ENCODE measurements at places on chromosomes 3 and 15. TPM values are rescaled to one million over a fixed set of nuclear protein-coding genes. Genes with fewer than 3 reads are reported as not detected.

GRCh38 chr15:43896543-43896942 is 69.7 kb downstream of the WDR76 start:
- no peak for DNase-seq

GRCh38 chr3:156611870-156612494 is 57.1 kb upstream of the SSR3 start:
- no peak for DNase-seq

DNA sequence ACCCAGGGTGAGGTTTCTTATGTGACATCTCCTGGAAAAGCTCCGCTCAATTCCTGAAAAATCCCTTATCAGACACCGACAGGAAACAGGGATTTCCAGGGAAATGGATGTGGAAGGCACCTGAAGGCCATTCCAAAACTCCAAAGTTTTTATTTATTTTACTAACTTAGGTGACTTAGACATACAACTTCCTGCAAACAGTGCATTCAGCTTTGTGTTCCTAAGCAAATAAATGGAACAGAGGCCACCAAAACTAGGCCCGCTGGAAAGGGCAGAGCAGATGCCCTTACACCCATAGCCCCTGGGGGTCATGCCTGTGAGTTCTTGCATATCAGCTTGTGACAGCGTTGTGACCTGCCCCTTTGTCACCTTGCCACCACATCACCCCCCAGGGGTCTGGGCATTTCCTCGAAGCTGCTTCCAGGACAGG is 239.4 kb downstream of the XXYLT1 start:
- DNase-seq, result no peak

Gene ZNF662
- 3.3 TPM for total RNA-seq

Gene INSYN1
- 155 TPM for total RNA-seq

Gene DZIP3
- 14.3 TPM for total RNA-seq

Gene ZPLD1
- not detected for total RNA-seq

Gene CDHR4
- not detected for total RNA-seq

Gene TBC1D5
- total RNA-seq, result 28.2 TPM

Gene FAM174B
- total RNA-seq, result 11.9 TPM

Measured in Right ventricle myocardium superior (tissue), 1 donor.